HepG2 (cell line): ENCODE measurements at places on chromosomes 6 and 20. TPM values are rescaled to one million over a fixed set of nuclear protein-coding genes. Genes with fewer than 3 reads are reported as not detected.

GRCh38 chr6:164303102-164303964 is 888.8 kb downstream of the QKI start:
- H3K4me1 ChIP-seq = no peaks in the 10 kb centered on the region
- H3K36me3 ChIP-seq = no peaks in the 10 kb centered on the region
- H3K27ac ChIP-seq = no peak overlapping the region
- H3K27me3 ChIP-seq = no peaks in the 10 kb centered on the region
- DNase-seq = no peak

- H3K36me3 ChIP-seq = no peaks in the 10 kb centered on the region
- H3K27ac ChIP-seq = no peak overlapping the region
- H3K27me3 ChIP-seq = no peaks in the 10 kb centered on the region; the same call in 1 of the 2 replicates
Measured at GRCh38 chr6:136201732-136202131, 48.4 kb downstream of the MTFR2 start.

GRCh38 chr20:17138237-17138636 is 88.6 kb upstream of the PCSK2 start:
- H3K27me3 ChIP-seq = no peaks in the 10 kb centered on the region
- no peak overlapping the region for H3K4me3 ChIP-seq
- DNase-seq = no peak
- no peak overlapping the region for H3K27ac ChIP-seq
- no peaks in the 10 kb centered on the region for H3K4me1 ChIP-seq

DNA sequence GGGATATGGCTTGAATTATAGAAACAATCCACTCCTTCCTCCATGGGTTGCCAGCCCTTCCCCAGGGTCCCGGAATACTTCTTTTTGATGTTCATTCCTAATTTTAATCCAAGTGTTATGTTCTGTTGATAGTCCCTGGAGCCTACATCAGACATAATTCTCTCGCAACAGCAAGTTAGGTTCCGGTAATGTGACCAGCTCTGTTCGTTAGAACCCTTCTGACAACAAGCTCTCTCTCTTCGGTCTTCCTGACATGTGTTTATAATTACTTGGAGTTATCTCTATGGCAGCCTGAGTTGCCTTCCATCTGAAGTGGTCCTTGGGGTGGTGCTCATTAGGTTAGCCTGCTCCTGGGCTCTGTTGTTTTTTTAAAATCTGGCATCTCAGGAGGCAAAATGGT is 506.9 kb upstream of the JARID2 start:
- H3K4me3 ChIP-seq = no peak overlapping the region
- no peak overlapping the region for H3K27ac ChIP-seq
- DNase-seq = no peak
- no peaks in the 10 kb centered on the region for H3K36me3 ChIP-seq

The FERMT1 gene
- 29.5 and 39.1 TPM in 2 replicates for total RNA-seq

The TSPO2 gene
- not detected in 2 replicates for total RNA-seq

The IPCEF1 gene
- total RNA-seq = not detected in 2 replicates

The NOTCH4 gene
- 0.51 and 0.66 TPM in 2 replicates for total RNA-seq

The MRAP2 gene
- total RNA-seq = 3.5 and 3.8 TPM in 2 replicates

The TSHZ2 gene
- not detected in 2 replicates for total RNA-seq
